ENCODE measurements at places on chromosomes 5 and 9.

GRCh38 chr9:99303177-99303576 lies 81.1 kb downstream of the SEC61B start:
- DNase-seq: no peak

- DNase-seq: no peak
These were observed 224.8 kb upstream of the DMRT1 start for GRCh38 chr9:616694-617093.

GRCh38 chr5:144169904-144170275 lies 569 bp downstream of the YIPF5 start:
- DNase-seq: no peak

- DNase-seq: no peak
These were observed 27.6 kb upstream of the HMCN2 start for GRCh38 chr9:130237763-130238524.

DNA sequence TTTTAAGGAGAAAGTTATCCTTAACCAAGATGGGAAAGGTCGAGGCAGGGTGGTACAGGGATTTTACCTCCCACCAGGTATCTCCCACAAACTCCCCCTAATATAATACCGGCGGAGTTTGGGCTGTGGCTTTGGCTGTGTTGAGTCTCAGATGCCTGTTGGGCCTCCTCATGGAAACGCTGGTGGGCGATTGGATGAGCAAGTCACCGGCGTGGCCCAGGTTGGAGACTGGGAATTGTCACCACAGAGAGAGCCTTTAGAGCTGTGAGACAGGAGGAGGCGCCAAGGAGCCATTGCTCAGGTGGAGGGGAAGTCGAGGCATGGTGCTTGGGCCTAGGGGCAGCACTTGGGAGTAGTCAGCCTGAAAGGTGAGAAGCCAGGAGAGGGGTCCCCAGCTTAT lies 3.4 kb upstream of the CAMSAP1 start:
- DNase-seq: no peak

GRCh38 chr5:127941646-127942045 lies 141.9 kb upstream of the SLC12A2 start:
- DNase-seq: no peak

DNA sequence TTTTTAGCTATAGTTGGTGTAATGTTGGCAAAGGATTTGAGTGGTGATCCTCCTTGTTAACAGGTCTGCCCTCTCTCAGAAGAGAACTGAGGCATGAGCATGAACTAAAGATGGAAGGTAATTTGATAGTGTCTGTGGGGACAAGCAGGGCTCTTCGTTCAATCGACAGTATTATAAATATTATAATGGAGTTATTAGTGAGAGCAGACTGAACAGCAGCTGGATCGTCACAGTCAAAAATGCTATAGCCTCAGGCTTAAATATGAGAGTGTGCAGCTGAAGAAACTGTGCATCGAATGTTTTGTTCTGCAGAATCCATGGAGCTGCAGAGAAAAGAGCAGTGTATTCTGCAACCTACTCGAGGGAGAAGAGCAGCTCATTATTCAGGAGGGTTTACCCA lies 757.3 kb downstream of the DNAH5 start:
- DNase-seq: no peak

GRCh38 chr5:139138809-139139208 lies 59.4 kb downstream of the SIL1 start:
- no peak for DNase-seq

GRCh38 chr9:116927726-116928125 lies 240.6 kb downstream of the TRIM32 start:
- DNase-seq: no peak

GRCh38 chr9:116048081-116048480 lies 105.5 kb upstream of the PAPPA start:
- no peak for DNase-seq

DNA sequence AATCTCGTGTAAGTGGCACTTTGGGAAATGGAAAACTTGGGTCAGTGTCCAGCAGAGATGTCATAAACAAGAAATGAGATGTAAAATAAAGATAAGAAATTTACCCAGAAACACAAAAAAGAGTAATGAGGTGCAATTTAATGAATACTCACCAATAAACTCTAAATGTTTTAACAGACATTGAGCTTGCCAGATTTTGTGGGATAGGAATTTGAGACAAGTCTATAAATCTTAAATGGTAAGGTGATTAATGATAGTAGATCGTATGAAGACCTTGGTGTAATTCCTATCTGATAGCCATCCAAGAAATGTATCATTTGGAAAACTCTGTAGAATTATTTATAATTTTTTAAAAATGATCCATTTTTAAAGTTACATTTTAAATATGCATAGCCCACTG lies 682.4 kb downstream of the MAT2B start:
- no peak for DNase-seq

DNA sequence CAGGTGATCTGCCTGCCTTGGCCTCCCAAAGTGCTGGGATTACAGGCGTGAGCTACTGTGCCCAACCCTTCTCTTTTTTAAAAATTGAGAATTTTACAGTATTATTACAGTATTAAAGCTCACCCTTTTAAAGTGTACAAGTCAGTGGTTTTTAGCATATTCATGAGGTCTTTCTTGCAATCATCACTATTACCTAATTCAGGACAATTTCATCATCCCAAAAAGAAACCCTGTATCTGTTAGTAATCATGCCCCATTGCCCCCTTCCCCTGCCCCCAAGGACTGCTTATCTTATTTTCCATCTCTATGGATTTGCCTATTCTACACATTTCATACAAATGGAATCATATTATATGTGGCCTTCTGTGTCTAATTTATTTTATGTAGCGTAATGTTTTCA lies 22.6 kb upstream of the MEGF9 start:
- DNase-seq: no peak

GRCh38 chr5:152397581-152397980 lies 7.5 kb downstream of the NMUR2 start:
- DNase-seq: peak; percentile 33

DNA sequence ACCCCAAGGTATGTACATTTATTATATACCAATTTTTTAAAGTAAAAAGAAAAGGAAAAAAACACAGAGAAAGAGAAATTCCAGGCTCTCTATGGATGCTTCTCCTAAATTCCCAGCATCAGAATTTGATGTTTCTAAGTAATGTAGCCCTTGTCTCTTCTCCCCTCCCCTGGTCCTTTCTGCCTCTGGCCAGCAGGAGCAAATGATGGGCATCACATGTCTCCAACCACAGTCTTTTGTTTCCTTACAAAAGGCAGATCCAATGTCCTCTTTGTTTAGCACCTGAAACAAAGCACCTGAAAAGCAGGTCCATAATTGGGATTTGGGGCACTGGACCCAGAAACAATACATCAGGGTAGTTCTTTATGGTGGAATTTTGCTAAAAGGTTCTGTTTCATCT lies 50.4 kb upstream of the APC start:
- no peak for DNase-seq

- no peak for DNase-seq
These were observed 702.8 kb downstream of the CETN3 start for GRCh38 chr5:89706731-89707130.

- DNase-seq: no peak
These were observed 95.4 kb downstream of the KIAA0825 start for GRCh38 chr5:94523018-94523417.

DNA sequence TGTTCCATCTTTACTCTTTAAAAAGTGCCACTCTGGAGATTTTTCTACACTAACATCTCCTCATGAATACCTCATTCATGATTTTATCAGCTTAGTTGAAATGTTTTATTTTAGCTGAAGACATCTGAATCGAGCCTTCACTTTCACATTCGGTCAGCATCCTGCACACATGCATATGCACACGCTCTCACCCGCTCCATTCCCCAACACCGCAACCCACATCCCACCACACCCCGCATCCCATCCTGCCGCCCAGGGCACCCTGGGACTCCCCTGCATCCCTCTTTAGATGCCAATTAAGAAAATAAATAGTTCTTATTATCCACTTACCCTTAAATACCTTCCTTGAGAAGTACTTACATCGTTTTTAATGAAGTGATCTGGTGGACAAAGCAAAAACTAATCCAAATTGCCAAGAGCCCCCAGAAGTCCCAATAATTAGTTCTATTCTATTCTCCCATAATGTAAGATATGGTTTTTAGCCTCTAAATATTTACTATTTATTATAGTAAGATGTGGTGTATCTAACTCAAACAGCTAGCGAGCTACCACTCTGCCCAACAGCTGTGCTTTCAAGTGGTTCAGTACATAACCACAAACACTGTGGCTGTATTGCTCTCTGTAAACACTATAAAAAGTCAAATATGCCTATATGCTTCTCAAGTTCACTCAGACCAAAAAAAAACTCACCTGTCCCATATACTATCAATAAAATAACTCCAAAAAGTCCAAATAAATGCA lies 38.2 kb downstream of the GZMK start:
- DNase-seq: no peak

GRCh38 chr9:125110464-125110863 lies 32.9 kb downstream of the SCAI start:
- no peak for DNase-seq

GRCh38 chr5:77514457-77514856 lies 22.3 kb upstream of the WDR41 start:
- DNase-seq: no peak

DNA sequence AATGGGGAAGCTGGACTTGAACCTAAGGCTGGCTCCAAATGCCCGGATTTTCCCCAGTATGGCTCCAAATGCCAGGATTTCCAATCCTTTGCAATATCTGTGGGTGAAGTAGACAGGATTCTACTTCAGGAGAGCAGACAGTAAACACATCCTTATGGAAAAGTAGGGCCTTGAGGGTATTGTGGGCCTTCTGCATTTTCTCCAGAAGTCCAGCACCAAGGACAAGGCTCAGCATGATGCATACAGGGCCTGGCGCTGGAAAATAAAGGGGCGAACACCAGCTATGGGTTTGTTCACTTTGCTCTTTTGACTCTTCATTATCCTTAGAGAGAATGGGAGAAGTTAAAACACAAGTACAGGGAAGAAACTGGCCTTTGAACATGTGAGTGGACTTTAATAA lies 347.5 kb downstream of the SEMA5A start:
- DNase-seq: no peak

DNA sequence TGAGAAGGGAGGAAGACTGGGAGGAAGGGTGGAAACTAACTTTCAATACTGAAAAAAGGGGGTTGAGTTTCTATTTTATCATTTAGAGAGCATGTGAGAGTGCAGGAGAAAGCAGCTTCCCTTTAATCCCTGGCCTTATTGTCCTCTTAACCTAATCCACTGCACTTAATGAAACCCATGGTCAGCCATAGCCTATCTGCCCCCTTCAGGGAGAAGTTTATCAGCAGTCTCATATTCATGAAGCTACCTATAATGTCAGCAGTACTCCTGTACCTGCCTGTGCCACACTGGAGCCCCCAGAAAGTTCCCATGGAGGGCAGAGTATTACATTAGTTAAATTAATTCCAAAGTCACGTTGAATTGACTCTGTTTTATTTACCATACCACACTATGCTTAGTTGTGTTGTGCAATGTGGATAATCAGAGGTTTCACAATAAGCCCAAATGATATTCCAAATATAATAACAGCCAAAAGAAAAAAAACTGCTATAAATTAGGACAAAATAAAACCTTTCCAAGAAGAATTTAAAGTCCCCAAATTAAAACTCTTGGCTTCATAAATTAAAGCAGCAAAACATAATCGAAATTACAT lies 62.9 kb downstream of the MUSK start:
- no peak for DNase-seq

- DNase-seq: no peak
These were observed 246.6 kb downstream of the HSPA4 start for GRCh38 chr5:133298447-133298846.

DNA sequence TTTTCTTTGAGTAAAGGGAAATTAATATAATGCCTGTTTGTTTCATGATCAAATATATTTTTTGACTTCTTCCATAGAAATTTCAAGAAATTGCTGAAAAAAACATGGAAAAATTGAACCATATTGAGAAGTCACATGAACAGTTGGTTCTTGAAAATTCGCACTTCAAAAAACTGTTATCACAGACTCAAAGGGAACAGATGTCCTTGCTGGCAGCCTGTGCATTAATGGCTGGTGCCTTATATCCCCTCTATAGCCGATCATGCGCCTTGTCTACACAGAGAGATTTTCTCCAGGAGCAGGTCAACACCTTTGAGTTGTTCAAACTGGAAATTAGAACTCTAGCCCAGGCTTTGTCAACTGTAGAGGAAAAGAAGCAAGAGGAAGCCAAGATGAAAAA lies 191.4 kb downstream of the CCDC171 start:
- DNase-seq: no peak

GRCh38 chr9:22041775-22042174 lies 32.7 kb upstream of the CDKN2B start:
- DNase-seq: no peak

DNA sequence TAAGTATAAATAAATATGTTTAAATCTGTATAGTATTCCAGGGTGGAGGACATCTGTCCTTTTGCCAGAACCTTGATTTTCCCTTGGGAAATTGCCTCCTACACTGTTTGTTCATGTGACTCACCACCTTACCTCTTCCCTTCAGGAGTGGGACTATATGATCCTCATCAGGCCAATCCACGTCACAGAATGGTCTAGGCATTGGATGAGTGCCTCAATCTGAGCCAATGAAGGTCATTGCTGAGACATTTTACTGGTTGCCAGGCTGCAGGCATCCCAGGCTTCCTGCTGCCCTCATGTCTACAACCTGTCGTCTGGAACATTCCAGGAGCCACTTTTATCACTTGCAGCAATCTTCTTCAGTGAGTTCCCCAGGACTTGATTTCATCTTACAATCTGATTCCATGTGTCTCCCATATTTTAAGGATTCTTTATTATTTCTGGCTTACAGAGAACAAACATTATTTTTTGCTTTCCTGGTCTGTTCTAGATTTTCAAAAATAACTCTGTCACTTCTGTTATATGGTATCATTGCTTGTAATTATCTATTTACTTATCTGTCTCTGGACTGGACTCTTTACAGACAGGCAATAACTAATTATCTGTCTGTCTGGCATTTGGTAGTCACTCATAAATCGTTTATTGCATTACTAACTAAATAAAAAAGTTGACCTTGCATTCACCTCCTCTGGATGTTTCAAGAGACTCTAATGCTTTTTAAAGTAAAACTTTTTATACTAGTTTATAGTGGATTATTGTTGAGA lies 107.3 kb upstream of the APC start:
- no peak for DNase-seq

DNA sequence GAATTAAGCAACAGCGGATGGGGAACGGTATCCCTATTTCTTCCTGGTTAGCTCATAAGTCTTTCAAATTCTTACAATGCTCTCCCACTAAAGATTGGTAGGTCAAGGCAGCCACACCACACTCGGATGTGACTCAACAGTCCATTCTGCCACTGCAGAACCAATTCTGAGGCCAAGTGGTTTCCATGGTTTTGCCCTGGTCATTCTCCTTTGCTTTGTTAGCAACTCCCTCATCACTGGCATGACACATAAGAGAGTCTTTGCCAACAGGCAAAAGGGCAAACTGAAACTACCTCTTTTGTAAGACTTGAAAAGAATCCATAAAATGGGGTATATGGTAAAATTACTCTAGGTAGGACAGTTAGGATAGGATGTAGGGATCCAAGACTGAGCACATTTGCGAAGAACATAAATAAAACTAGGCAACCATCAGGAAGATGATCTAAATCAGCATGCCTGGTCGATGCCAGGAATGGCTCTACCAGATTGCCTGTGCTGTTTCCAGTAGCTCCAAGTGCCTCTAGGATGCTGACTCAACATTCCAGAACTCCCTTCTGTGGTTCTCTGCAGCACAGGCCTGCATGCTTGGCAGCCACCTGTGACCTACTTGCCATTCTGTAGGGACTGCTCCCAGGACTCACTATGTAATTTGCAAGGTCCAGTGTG lies 105.4 kb downstream of the DCP2 start:
- no peak for DNase-seq

- DNase-seq: no peak
These were observed 817.5 kb downstream of the EFNA5 start for GRCh38 chr5:106853266-106853665.

GRCh38 chr9:114825126-114825795 lies 19.4 kb upstream of the TNFSF15 start:
- no peak for DNase-seq

Measured in GM12878 (cell line).